ENCODE measurements at places on chromosomes 1 and 21.

DNA sequence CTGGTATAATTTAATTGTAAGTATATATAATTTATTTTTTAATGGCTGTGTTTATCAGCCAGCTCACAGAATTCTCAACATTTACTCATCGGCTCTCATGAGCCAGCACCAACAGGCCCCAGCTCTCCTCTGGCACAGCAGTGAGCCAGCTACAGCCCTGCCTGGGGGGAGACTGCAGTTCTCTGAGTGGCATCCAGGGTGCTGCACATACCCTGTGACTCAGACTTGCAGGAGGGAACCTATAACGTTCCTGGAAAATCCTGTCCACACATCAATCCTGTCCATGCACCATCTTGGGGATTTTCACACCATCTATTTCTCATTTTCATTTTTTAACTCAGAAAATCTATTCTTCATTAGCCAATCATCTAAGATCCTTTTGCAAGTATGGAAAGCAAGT, 36.5 kb downstream of the FHAD1 start:
- no peak for DNase-seq

- DNase-seq, result no peak
Observed at GRCh38 chr1:225657462-225657989, 4.6 kb upstream of the ENAH start.

DNA sequence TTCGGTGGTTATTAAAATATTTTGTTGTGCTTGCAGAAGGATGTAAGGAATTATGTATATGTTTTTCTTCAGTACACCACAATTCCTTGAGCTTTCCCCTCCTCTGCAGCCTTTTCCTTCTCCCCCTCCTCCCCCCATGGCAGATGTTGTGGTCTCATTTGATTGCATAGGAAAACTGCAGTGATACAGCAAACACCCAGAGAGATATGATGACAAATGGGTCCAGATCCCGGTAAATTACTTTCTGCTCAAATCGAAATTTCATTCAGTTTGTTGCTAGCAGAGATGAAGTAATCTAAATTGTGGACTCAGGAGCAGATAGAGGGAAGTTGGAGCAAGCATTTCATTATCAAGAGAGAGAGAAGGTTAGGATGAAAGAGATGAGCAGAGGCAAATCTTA, 9.9 kb downstream of the LMO4 start:
- peak; percentile 5 for DNase-seq

DNA sequence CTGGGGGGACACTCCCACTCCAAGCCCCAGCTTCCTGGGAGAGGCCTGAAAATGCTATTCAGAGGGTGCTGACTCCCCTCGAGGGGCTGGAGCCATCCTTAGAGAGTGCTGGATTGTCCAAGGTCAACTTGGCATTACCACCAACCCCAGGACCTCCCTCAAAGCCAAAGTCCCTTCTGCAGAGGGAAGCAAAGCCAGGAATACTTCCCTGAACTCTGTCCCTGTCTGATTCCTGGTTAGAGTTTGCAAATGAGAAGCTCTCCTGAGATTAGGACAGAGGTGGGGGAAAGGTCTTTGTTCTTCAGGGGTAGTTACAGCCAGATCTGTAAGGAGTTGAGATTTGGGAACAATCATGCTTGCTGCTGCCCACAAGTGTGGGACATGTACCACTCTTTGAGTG, 45.3 kb downstream of the TLR5 start:
- DNase-seq, result no peak

- no peak for DNase-seq
Observed at GRCh38 chr21:36080386-36080785, 10.6 kb downstream of the CBR1 start.

GRCh38 chr1:48224791-48225190, 2.3 kb downstream of the SLC5A9 start:
- no peak for DNase-seq

- no peak for DNase-seq
Observed at GRCh38 chr1:165629151-165629550, 1.9 kb upstream of the MGST3 start.

GRCh38 chr1:223035724-223036478, 107.1 kb downstream of the TLR5 start:
- no peak for DNase-seq

- no peak for DNase-seq
Observed at GRCh38 chr1:21152423-21153100, 24.1 kb downstream of the EIF4G3 start.

DNA sequence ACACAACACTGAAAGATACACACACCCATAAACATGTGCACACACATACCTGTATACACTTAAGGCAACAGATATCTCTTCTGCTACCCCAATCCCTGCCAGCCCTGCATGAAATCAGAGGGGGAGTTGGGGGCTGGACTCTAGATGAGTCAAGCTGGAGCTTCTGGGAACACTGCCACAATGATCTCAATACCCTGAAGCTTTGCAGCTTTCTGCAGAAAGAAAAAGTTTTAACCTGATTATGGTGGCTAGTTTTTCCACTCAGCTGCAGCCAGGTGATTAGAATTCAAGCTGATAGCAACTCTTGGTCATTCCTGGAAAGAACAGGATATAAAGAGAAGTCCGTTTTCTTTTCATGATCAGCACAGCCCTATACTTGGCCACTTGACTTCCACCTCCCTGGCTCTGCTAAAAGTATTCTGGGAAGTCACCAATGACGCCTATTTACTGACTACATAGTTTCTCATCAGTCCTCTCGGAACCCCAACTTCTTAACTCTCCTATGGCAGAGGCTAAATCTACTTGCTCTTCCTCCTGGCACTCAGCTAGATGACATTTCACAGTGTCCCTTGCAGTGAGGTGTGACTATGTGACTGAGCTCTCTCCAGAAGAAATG, 20.7 kb upstream of the DNASE2B start:
- DNase-seq, result no peak

- DNase-seq, result no peak
Observed at GRCh38 chr1:110272045-110272444, 61.9 kb downstream of the KCNC4 start.

- peak; percentile 77 for DNase-seq
Observed at GRCh38 chr1:149884433-149885338, 14.7 kb upstream of the BOLA1 start.

GRCh38 chr1:227745568-227746265, 10.5 kb downstream of the SNAP47 start:
- peak; percentile 66 for DNase-seq

DNA sequence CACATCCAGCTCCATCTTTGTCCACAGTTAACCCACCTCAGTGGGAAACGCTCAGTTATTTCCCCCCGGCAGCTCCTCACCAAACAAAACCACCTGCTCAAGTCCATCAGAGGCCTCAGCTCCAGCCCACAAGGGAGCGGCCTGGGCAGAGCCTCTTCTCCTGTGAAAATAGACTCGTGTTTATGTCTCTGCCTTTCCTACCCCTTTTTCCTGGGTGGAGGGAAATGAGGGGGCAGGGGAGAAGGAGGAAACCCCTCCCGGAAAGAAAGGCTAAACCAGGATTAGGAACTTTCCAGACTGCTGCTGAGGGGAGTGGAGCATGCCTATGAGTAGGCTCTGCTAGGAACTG, 81.6 kb downstream of the PAX7 start:
- no peak for DNase-seq

DNA sequence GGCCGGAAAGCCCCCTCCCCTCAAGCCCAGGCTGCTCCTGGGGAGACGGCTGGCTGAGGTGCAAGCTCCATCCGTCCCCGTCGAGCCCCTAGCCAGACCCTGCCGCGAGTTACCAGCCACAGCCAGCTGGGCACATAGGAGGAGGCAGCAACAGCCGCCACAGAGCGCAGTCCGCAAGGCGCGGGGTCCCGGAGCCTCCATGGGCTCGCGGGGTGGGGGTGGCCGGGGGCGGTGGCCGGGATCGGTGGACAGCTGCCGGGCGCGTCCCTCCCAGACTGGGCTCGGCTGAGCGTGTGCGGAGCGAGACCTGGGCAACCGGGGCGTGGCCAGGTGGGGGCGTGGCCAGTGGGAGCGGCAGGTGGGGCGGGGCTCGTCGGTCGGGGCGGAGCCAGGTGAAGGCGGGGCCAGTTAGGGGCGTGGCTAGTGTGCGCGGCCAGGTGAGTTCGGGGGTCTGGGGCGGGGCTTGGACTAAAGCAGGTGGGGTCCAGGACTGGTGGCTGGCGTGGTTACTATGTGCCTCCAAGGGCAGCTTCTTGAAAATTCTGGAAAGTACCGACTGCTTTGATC, at the start of gene CD164L2:
Gene CD164L2, minus strand, starts transcription at position 295 of the 567 bp plus-strand sequence. Its CDS starts 94 bp downstream, at position 201.
- no peak for DNase-seq

DNA sequence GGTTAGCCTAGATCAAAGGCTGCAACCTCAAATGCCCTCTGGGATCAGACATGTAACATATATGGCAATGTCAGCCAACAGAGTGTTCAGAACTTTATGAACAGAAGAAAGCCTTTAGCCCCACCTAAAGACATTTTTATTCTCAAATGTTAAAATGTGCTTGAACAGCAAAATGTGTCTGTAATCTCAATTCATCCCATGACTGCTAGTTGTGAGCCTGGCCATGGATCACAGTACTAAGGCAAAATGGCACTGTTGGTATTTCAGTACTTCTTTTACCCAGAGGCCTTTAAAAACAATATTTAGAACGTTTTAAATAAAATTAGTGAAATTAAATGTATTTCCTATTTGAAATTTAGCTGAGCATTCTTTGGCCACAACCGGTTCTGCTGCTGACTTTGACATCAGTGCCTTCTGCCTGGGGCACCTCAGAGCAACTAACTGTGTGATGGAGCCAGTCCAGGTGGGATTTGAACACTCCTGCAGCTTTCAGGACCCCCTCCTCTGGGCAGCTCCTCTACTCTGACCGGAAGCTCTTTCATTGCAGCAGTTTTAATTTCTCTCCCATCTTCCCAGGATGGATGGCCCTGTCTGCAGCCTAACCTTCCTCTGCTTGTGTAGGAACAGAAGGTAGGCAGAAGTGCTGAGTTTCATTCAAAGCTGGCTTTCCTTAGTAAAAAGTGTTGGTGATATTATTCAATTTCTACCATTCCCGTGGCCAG, 68.3 kb upstream of the NFIA start:
- DNase-seq, result no peak

DNA sequence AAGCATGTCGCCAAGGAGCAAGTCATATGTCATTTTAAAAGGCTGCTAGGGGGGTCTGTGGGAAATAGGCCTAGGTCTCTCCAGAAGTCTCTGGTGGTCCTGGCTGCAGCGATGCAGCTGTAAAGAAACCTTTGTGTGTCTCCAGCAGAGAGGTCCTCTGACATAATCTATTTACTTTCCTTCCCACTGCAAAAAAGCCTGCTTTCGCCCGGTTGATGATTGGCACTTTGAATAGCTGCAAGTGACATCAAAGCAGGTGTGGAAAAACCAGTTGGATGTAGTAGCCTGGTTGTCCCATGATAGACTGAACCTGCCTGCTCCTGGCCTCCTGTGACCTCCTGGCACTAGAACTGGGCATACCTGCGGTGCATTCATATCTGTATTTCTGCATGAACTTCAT, 13.8 kb downstream of the RASSF5 start:
- no peak for DNase-seq

DNA sequence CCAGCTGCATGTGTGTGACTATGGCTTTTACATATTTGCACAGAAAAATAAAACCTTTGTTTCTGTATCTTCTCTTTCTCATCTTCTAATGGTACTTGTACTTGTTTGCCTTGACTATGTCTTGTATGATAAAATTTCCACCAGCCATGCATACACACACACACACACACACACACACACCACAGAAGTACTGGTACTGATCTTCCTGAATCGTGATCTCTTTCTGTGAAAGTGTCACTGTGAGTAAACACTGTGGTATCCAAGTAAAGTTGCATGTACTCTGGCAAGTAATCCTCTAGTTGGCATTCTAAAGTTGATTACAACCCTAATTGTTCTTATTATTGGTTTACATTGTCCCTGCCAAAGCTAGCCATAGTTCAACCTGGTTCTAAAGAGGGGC, 176.7 kb downstream of the CRB1 start:
- no peak for DNase-seq

- no peak for DNase-seq
Observed at GRCh38 chr1:37814252-37814651, 6.2 kb upstream of the YRDC start.

- DNase-seq, result no peak
Observed at GRCh38 chr1:87044424-87044823, 130.0 kb downstream of the HS2ST1 start.

DNA sequence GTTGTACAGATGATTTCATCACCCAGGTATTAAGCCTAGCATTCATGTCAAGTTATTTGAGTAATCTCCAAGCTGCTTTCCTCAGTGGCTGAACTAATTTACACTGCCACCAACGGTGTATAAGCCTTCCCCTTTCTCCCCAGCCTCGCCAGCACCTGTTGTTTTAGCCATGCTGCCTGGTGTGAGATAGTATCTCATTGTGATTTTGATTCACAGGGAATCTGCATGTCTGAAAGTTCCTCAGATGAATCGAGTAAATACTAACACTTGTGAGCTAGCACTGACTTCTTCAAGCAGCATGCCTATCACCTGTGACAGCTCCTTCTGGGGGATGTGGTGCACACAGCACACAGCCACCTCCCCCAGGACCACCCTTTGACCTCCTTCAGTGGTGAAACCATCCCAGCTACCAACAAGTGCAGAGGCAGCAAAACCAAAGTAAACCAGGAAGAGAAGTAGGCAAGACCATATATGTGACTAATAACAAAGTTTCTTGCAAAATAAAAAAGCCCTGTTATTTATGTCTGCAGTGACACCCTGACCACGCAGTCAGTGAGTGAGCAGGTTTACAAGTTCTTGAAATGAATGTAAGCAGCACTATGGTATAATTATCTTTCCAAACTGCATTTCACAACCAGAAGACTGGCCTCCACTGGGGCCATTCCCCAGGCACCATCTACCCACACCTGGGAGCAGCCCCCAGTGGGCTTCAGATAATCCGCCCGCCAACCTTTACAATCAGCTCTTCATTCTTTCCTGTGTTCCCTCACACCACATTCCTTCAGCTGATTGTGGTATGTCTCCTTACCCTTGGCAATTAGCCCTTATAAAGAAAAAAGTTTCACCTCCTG, 173.8 kb downstream of the ETS2 start:
- DNase-seq, result no peak

DNA sequence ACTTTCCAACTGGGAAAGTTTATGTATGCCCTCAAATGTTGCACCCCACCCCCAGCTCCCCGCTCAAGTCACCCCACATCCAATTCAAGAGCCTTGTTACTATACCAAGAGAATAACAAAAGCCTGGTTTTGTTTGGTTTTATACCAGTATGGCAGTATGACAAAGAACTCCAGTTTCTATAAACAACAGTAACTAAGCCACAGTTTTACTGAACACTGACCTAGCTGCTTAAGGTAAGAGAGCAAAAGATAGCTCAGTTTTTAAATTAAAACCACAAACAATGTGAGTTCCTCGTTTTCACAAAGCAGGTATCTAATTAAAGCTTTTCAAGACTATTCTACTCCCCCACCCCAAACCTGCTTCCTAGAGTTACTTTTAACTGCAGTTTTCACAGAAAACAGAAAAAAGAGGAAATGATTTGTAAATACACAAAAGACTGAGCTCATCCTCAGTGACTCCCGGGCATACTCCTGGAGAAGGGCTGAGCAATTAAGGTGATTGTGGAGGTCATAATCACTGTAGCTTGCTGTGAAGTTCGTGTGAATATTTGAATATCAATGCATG, 59.3 kb upstream of the LHX8 start:
- peak; percentile 27 for DNase-seq

- no peak for DNase-seq
Observed at GRCh38 chr1:58649555-58649954, 50.3 kb downstream of the MYSM1 start.
